NCI-H1436 (cell line): ENCODE measurements at places on chromosomes 1 and 21.
A peak's percentile ranks its signal among the peaks of the same experiment; 100 is the strongest.

DNA sequence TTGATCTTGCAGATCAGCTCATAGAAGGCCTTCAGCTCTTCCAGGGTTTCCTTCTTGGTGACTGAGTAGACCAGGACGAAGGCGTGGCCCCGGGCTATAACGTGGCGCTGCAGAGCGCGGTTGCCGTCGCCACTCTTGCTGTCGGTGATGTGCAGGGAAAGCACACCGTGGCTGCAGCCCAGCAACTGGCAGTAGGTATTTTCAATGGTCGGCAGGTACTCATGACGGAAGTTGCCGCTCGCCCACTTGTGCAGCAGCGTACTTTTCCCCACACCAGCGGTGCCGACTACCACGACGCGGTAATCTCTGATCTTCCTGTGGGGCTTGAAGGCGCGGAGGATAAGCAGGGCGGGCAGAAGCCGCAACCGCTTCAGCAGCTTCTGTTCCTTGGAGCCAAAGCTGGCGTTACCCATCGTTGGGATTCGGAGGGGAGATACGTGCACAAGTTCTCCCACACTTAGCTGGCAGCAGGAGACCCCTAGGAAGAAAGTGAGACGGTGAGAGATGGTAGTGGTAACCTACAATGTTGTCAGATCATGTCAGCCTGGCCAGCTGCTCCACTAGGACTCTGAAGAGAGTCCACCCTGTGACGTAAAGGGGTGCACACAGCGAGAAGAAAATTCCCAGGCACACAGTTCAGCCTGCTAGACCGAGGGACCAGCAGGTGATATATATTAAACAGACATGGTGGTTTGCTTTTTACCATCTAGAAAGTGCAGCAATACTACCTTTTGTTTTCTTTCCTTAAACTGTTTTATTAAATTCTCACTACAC is 3.4 kb downstream of the DIRAS3 start:
- DNase-seq = no peak

DNA sequence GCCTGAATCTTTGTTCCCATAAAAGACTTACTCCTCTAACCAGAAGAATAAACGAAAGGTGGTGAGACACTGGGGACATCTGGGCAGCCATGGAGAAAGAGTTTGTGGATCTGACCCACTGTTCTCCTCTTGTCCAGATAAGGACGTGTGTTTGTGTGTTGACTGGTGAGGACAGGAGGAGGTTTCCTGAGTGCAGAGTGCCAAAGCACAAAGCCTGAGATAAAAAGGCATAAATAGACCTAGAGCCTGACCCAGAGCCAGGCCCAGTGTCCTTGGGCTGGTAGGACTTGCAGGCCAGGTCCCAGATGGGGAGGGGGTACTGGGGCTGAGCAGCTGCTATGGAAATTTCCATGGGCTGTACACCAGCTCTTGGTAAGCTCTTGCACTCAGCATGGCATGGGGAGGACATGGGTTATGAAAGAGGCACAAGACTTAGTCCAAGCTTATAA is 19.6 kb upstream of the COQ8A start:
- no peak for DNase-seq

DNA sequence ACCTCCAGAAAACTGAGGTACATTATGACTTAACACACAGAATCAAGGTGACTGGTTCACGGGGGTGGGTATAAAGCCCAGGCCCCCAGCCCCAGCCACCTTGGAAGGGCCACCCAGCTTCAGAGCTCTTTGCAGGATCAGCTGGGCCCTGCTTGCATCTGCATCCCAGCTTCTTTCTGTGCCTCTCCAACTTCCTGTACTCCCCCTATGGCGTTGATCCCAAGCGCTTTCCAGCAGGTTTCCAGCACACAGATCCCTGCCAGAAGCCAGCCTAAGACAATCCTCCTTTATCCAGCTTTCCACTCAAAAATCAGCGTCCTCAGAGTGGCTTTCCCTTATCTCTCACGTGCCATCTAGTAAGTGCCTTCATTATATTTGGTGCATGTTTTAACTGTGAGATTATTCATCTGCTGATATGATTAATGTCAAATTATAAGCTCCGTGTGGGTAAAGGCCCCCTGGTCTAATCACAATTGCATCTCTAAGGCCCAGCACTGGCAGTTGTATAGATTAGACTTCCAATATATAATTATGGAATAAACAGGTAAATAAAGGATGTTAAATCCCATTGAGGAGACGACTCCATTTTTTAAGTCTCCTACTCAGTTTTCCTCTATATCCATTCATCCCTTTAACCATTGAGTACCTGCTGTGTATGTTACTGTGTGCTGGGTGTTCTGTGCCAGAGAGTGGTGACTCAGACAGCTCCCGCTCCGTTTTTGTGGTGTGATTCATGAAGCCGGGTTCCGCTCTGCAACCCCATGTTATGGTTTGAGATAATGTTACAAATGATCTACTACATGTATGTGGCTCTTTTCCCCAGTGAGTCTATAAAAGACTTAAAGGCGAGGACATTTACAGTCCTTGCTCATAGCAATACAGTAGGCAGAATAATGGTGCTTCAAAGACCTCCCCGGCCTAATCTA is 387.6 kb downstream of the PCP4 start:
- no peak for DNase-seq

- no peak for DNase-seq
These were observed 14.5 kb upstream of the SH3BGRL3 start for GRCh38 chr1:26265405-26265804.

DNA sequence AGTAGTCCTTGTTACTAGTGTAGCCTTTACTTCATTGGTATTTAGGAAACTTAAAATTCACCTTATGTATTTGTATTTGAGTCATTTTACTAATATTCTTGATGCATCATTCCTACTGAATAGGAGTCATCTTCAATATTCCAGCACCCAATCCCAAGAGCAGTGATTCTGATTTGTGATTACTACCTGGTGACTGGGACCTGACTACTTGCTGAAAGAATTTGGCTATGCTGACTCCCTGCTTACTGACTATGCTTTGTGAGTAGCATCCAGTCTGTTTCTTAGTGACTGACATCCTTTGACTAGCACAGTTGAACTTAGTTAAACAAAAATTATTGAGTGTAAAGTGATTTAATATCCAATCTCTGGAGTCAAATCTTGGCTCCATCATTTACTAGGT is 129.9 kb upstream of the NEGR1 start:
- no peak for DNase-seq

- no peak for DNase-seq
These were observed 71.6 kb upstream of the CNIH3 start for GRCh38 chr1:224544346-224545110.

- no peak for DNase-seq
These were observed 105.9 kb upstream of the SLC45A1 start for GRCh38 chr1:8211883-8212579.

DNA sequence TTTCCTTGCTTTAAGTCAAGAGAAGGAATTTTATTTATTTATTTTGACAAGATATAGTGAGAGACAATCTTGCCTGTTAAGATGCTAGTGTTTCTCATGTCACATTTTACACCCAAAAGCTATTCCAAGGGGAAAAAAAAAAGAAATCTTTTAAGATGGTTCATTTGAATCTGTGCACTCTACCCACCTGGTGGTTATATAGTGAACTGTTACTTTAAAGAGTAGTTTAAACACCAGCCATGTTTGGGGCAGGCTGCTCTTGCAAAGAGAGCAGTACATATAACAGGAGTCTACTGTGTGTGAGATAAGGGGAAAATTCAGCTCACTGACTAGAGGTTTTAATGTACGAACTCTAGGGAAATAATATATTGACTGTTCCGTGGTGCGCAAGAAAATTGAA is 3.3 kb upstream of the ELAVL4 start:
- peak; percentile 50 for DNase-seq

- DNase-seq = no peak
These were observed 153.1 kb downstream of the GRIK1 start for GRCh38 chr21:29786496-29787360.

GRCh38 chr1:88276163-88276562 is 407.9 kb upstream of the PKN2 start:
- DNase-seq = no peak

GRCh38 chr1:11488201-11488770 is 9.3 kb downstream of the DISP3 start:
- DNase-seq = no peak

- DNase-seq = no peak
These were observed 128.0 kb downstream of the TGFBR3 start for GRCh38 chr1:91757763-91758460.

GRCh38 chr21:44473915-44474555 is 18.7 kb downstream of the LRRC3 start:
- no peak for DNase-seq

- DNase-seq = peak; percentile 55
These were observed 30.5 kb downstream of the MROH7 start for GRCh38 chr1:54671985-54672608.

GRCh38 chr1:206472024-206472423 is 1.7 kb downstream of the IKBKE start:
- no peak for DNase-seq

DNA sequence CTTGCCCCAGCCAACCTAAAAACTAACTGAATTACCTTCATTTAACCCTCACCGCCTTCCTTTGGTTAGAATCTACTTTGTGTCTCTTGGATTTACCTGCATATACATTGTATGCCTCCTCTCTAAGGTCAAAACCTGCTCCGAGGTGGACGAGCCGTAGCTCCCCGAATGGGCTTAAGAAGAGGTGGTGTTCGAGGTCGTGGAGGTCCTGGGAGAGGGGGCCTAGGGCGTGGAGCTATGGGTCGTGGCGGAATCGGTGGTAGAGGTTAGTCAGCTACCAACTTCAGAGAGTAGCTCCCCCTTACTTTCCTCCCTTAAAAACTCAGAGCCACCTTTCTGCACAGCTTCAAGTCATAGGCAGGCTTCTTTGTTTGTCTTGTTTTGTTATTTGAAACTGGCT is 9.2 kb downstream of the CHTOP start:
- no peak for DNase-seq

- no peak for DNase-seq
These were observed 871 bp downstream of the SLFNL1 start for GRCh38 chr1:41020654-41021053.

DNA sequence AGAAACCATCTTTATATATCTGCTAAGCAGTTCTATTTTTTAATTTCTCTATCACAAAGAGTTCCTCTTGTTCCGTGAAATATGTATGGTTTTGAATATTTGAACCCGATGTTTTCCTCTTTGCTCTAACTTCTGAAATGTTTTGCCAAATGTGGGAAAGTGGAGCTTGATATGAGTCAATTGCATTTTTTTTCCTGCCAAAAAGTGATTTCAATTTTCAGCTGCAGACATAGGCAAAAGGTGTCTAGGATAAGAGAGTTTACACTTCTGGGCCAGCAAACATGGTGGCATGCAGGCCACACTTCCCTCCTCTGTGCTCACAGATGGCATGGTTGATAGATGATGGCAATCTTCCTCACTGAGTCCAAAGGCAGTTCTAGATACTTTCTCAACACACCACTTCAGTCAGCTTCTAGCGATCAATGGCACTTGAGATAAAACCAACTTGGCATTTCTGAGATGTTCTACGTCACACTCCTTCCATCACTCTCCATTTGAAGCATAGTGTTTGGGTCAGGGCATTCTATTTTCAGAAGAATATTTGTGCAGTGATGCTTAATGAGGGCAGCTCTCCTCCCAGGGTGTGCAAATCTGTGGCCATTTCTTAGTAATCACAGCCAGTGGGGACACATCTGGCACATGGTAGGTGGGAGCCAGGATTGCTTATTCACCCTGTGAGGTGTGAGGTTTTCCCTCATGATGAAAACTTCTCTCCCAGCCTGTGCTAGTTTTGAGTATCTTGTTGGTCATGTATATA is 54.4 kb upstream of the SCAF4 start:
- no peak for DNase-seq

- DNase-seq = no peak
These were observed 231.1 kb upstream of the NRIP1 start for GRCh38 chr21:15295875-15296274.

GRCh38 chr1:230923176-230923575 is 54.9 kb upstream of the C1orf198 start:
- DNase-seq = no peak

DNA sequence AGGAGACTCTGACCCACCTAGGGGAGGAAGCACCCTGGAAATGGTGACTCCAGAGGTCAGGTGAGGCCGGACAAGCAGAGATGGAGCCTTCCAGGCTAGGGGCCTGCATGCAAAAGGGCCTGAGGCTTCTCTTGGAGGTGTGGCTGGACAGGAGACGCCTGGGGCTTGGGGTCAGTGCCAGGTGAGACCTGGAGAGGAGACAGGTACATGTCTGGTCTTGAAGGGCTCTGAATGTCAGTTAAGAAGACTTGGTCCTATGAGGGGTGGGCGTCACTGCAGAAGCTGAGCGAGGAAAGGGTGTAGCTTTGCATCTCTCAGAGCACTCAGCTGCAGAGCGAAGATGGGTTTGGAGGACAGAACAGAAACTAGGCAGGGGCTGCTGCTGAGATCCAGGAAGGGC is 14.3 kb downstream of the LRP8 start:
- no peak for DNase-seq

GRCh38 chr1:110336300-110337039 is 2.7 kb upstream of the RBM15 start:
- no peak for DNase-seq

GRCh38 chr1:65404941-65405340 is 15.5 kb upstream of the LEPR start:
- DNase-seq = no peak

GRCh38 chr21:42868196-42868595 is 11.1 kb downstream of the WDR4 start:
- no peak for DNase-seq

GRCh38 chr1:91585982-91586381 is 85.3 kb downstream of the CDC7 start:
- no peak for DNase-seq

DNA sequence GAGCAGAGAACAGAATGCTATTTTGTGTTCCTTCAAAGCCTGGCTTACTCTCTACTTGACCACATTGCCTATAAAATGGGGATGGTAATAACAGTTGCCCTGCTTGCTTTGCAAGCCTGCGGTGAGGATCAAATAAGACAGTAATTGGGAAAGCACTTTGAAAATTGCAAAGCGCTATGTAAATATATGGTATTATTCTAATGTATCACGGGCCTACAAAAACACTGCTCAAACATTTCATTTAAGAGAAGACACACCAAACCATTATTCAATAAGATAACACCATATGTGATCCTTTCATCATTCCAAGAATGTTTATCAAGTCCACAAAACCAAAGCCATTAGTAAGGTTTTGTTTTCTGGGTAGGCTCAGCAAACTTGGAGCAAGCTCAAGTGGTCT is 208.4 kb downstream of the ROR1 start:
- DNase-seq = no peak

- no peak for DNase-seq
These were observed 9.0 kb downstream of the MPL start for GRCh38 chr1:43346636-43347035.
